ENCODE measurements at places on chromosomes 5 and 9.

- DNase-seq: no peak
Observed at GRCh38 chr5:58081435-58081834, 378.5 kb downstream of the PLK2 start.

DNA sequence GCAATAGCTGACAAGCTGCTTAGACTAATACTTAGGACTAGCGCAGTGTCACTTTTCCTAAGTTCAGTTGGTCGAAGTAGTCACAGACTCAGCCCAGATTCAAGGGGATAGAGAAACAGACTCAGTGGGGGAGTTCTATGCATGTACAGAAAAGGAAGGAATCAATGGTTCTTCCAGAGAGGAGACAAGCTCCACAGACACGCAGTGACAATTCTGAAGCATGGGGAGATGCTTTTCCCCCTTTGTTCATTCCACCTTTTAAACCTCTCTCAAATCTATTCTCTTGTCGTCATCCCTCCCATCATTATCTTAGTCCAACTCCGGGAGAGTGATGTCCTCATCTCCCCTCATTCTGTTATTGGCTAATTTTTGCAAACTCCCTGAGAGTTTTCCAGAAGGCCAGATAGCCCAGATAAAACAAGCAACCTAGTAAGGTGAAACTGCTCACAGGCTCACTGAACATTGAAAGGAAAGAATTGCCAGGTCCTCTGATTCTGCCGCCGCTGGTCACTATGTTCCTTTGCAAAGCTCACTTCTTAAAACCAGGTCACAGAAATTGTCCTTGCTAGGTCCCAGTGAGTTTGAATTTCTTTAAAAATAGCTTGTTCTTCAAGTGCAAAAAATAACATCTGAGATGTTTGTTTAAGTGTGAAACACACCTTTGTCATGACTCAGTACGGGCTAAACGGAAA, 13.4 kb upstream of the STRBP start:
- DNase-seq: no peak

DNA sequence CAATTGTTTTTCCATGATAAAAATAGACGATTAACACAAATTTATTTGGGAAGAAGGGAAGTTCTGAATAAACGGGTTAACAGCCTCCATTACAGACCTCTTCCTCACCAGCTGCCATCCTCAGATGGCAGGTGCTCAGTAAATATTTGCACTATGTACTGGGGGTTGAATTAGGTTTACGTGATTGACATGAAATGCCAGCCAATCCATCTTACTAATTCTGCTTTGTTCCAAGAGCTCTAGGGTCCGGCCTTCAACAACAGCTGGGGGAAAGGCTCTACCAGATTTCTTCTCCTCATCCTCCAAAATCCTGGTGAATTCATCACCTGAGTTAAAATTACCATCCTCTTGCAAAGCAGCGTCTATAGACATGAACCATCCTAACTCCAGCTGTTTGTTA, 104.6 kb downstream of the MTX3 start:
- DNase-seq: no peak

DNA sequence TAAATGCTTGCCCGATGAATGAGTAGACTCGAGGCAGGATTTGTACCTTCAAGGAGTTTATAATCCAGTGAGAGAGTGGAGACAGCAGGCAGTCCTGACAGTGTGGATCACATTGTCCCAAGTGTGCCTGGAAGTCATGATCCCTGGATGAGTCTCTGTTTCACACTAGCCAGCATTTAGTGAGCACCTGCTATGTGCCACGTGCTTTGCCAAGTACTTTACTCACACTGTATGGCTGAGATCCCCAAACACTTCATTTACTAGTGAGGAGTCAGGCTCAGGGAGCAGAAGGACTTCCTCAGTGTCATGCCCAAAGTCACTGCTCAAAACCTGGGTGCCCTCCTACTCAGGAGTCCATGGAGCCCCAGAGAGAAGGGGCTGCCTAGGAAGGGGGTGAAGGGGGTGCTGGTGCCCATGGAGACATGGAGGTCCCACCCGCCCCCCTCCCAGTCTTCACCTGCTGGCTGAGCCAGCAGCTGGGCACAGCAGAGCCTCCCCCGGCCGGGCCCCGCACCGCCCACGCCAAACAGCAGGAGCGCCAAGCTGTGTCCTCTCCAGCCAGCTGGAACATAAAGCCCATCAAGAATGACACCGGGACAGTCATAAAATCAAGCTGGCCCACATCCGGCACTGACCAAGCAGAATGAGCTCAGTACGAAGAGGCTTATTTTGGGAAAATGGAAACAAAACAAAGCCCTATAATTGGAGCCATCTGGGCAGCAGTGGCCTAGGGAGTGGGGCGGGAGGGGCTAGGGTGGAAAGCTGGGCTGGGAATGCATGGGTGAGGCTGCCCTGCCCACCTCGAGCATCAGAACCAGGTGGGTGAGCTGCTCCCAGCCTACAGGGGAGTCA, 10.6 kb downstream of the LAMC3 start:
- no peak for DNase-seq

DNA sequence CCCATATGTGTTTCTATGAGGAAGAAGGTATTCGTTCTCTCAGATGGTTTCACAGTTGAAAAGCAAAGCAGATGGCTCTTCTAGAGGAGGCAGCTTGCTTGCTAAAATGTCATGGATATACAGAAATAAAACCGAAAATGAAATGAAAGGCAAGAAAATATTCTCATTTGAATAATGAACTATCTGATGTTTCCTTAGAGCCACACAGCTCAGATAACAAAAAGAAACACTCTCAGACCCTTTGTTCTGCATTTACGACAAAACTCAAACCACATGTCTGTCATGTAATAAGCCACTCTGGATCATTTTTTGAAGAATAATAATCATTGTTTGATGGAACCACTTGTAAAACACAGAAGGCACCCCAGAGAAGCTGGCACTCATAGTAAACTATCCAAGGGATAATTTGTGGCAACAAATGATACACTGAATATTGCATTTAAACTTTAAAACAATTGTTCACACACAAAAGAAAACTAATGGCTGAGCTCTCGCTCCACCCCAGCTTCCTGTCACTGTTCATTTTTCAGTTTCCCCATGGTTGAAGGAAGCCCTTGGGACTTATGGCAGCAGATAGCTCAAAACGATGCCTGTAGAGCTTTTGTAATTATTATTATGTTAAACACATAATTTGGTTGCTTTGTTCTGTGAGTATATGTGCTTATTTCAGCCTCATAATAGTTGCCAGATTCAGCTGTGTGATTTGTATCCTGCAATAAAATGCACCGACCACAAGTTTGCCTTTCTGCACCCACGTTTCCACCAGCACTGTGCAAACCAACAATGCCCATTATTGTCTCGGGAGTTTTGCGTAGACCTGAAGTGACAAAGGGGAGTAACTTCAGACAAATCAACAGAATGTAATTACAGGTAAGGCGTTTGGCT, 256.0 kb downstream of the TMEM167A start:
- no peak for DNase-seq

GRCh38 chr5:173554038-173554955, 62.2 kb downstream of the BOD1 start:
- DNase-seq: no peak

DNA sequence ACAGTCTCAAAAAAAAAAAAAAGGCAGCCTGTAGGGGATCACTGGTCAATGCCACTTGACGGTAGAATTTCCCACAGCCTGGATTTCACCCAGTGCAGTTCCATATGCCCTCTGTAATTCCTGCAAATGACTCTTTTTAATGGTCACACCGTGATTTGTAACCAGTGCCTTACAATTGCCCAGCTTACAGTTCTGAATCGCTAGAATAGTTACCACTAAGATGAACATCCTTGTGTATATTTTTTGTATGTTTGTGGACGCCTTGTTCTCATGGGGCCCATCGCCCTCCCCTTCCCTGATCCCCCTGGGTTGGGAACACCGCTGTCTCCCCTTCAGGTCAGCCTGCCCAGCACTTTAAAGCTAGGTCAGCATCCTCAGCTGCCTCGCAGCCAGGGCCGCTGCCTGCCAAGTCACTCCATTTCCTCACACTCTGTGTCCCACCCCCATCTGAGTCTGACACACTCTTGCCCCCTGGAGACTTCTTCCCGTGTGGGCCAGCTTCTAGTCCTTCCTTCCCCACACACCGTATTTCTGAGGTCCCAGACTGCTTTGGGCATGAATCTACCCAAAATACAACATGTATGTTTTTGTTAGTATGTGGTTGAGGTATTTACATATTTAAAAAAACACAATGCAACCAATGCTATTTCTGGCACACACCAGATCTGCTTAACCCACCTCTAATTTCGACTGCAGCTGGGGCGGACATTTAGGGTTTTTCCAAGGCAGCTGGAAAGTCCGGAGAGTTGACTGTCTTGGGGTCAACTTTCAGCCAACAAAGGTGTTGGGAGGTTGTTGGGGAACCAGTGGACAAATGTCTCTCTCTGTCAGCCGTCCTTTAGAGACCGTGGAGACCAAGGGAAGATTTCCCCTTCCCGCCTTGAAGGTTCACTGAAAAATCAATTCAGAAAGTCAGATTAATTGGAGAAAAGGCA, 120.5 kb upstream of the NEK6 start:
- DNase-seq: no peak

DNA sequence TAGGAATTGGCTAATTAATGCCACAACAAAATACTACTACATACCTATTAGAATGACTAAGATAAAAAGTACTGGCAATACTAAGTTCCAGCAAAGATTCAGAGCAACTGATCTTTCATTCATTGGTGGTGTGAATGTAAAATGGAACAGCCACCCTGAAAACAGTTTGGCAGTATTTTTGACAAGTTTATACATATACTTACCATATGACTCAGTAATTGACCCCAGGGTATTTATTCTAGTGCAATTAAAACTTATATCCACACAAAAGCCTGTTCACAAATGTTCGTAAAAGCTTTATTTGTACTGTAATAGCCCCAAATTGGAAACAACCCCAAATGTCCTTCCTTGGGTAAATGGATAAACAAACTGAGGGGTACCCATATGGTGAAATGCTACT, 270.8 kb upstream of the ACTBL2 start:
- DNase-seq: no peak

DNA sequence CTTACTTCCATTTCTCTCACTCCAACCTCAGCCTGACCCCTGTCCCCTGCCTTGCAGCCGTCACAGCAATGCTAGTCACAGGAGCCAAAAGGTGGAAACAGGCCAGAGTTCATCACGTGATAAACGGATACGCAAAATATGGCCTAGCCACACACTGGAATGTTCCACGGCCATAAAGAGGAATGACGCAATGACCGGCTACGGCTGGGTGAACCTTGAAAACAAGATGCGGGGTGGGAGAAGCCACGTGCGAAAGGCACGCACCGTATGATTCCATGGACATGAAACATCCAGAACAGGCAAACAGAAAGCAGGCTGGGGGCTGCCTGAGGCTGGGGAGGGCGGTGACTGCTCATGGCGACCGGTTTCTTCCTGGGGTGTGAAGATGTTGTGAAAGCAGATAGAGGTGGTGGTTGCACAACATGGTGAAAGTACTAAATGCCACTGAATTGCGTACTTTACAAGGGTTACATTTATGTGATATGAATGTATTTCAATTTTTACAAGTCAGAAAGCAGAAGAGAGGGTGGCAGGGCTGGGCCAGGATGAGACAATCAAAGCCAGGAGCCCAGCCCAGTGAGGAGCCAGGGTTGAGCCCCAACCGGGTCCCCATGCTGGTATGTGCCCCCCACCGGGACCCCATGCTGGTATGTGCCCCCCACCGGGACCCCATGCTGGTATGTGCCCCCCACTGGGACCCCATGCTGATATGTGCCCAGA, 117.8 kb upstream of the SARDH start:
- no peak for DNase-seq
